ENCODE measurements at places on chromosomes 12 and 14.

- no peak for DNase-seq
These were observed 1.2 kb downstream of the PPP1CC start for GRCh38 chr12:110741341-110742095.

DNA sequence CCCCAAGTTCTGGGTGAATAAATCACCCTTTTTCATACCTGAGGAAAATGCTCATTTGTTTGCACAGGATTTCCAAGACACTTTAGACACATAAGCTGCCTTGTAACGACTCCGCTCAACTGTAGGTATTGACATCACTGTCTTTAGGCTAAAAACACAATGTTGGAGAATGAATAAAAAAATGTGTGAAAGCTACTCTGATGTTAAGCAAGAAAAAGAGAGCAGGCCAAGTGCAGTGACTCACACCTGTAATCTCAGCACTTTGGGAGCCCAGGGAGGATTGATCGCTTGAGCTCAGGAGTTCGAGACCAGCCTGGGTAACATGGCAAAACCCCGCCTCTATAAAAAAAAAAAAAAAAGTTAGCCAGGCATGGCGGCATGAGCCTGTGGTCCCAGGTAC, 11.1 kb upstream of the CIPC start:
- no peak for DNase-seq

GRCh38 chr12:111685322-111685810, 390 bp downstream of the BRAP start:
- DNase-seq = no peak

DNA sequence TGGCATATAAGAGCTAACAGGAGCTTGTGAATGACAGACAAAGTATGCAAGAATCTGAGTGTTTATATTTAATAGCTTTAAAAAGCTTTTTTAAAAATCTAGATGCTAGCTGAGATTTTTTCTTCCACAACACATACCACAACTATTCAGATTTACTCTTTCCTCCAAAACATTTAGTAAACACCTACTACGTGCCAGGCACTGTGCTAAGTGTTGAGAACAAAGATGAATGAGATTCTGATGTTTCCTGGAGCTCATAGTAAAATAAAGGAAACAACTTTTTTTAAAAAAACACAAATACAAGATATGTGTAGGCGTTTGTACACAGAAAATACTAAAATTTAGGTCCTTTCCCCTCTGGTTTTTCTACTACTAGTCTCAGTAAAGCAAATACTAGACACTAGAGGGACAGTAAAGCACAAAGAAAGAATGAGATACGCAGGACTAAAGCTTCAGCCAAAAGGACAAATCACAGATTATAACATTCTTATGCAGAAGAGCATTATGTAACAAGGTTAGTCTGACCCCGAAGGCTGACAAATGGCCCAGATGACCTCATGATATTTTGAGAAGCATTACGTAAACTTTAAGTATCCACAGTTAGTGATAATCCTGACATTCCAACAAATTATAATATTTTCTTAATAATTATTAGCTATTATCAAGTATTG, 78.6 kb upstream of the PAWR start:
- no peak for DNase-seq

- DNase-seq = no peak
These were observed 5.5 kb upstream of the OAS1 start for GRCh38 chr12:112901271-112901670.

- DNase-seq = no peak
These were observed 238.4 kb downstream of the KCNC2 start for GRCh38 chr12:74971201-74971600.

GRCh38 chr12:112353393-112353792, 28.8 kb downstream of the HECTD4 start:
- DNase-seq = no peak

GRCh38 chr12:30251546-30251945, 444.1 kb downstream of the IPO8 start:
- DNase-seq = no peak
